ENCODE measurements at places on chromosomes 16 and 17. TPM values are rescaled to one million over a fixed set of nuclear protein-coding genes. Genes with fewer than 3 reads are reported as not detected.

The PRCD gene
- not detected for total RNA-seq

The KCNH6 gene
- not detected for total RNA-seq

The C17orf100 gene
- 4.3 TPM for total RNA-seq

The AANAT gene
- not detected for total RNA-seq

The SSTR5 gene
- total RNA-seq, result not detected

The PRSS33 gene
- total RNA-seq, result not detected

The TBC1D3C gene
- total RNA-seq, result not detected

The HES7 gene
- total RNA-seq, result 0.28 TPM

The CD68 gene
- total RNA-seq, result 9.8 TPM

The LYRM9 gene
- total RNA-seq, result 5.6 TPM

The ABCA6 gene
- 0.28 TPM for total RNA-seq

The NPIPA8 gene
- total RNA-seq, result not detected

The KRT20 gene
- not detected for total RNA-seq

The CCL8 gene
- total RNA-seq, result not detected

The MMP28 gene
- total RNA-seq, result 0.43 TPM

The PRAC2 gene
- total RNA-seq, result not detected

Measured in activated naive CD4-positive, alpha-beta T cell treated with anti-CD3 and anti-CD28 coated beads, Interleukin-2, amount 10 ng/mL, durations not matched to agents 5 hours and 36 hours (primary cell).